ENCODE measurements at places on chromosomes 5 and 9. TPM values are rescaled to one million over a fixed set of nuclear protein-coding genes. Genes with fewer than 3 reads are reported as not detected.

BARHL1 gene
- total RNA-seq: not detected

GRCh38 chr5:756865-757345 lies 27.6 kb downstream of the ZDHHC11B start:
- H3K4me1 ChIP-seq: peaks cover 28% of the 10 kb centered on the region
- no peak for DNase-seq
- peaks cover 2% of the 10 kb centered on the region for H3K27me3 ChIP-seq
- H3K27ac ChIP-seq: peak overlapping the region; percentile 91
- no peak overlapping the region for H3K4me3 ChIP-seq
- no peaks in the 10 kb centered on the region for H3K36me3 ChIP-seq

GRCh38 chr5:7629561-7629960 lies 221.4 kb downstream of the CFAP90 start:
- no peak for DNase-seq
- no peak overlapping the region for H3K4me3 ChIP-seq
- no peaks in the 10 kb centered on the region for H3K27me3 ChIP-seq
- H3K27ac ChIP-seq: no peak overlapping the region

DNA sequence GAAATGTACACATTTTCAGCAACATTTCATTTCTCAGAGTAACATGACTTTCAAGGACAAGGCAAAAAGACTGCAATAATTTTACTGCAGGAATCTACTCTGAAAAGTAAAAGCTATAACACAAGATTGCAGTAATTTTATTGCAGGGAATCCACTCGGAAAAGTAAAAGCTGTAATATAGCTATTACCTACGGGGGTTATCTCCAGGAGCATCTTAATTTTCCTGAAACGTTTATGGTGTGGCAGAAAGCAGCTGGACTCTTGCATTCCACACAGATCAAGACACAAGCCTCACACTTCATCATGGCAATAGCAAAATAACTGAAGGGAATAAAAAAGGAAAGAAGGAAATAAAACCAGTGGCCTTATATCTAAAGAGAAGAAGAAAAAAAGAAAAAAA lies 171.2 kb downstream of the TSSK1B start:
- peaks cover 3% of the 10 kb centered on the region for H3K4me1 ChIP-seq
- no peak overlapping the region for H3K4me3 ChIP-seq

GPR150 gene
- total RNA-seq: not detected

BTNL9 gene
- total RNA-seq: not detected

- DNase-seq: no peak
- peaks cover 37% of the 10 kb centered on the region for H3K27me3 ChIP-seq
- no peak overlapping the region for H3K27ac ChIP-seq
- H3K4me3 ChIP-seq: no peak overlapping the region
- H3K4me1 ChIP-seq: no peaks in the 10 kb centered on the region
- no peaks in the 10 kb centered on the region for H3K36me3 ChIP-seq
Observed at GRCh38 chr5:176639981-176640380, 7.3 kb upstream of the TSPAN17 start.

DNA sequence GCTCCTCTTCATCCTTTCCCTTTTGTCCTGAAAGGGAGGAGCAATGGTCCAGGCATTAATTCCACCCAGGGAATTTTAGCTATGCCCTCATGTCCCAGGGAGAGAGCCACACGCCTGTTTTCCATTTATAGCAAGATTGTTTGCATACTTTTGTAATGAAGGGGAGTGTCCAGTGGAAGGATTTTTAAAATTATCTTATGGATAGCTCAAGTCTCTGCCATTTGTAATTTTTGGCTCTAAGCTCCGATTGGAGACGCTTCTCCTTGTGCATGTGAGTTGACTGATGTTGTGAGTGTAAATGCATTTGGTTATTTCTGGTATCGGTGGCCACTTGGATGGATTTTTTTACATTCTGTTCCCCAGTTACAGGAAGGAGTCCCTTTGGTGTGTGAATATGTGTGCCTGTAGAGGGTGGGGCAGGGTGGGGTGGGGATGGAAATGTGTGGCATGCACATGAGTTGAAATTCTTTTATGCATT lies 7.2 kb upstream of the RPL26L1 start:
- peaks cover 3% of the 10 kb centered on the region for H3K36me3 ChIP-seq
- H3K4me3 ChIP-seq: no peak overlapping the region
- H3K27ac ChIP-seq: no peak overlapping the region
- no peak for DNase-seq
- H3K4me1 ChIP-seq: no peaks in the 10 kb centered on the region

DNA sequence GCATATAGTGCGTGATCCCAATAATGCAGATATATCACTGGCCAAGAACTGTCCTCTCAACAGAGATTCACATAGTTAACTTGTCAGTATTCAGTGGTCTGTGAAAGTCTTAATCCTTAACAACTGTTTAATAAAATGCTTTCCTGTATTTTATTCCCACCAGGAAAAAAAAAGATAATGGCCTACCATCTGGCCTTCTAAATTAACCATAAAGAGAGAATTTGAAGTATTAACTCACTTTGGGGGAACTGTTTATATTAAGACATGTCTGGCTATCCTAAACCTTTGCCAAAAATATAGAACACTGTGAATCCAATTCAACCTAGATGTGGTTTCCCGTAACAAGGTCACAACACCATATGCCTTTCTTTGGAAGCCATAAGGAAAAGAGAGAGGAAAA lies 818 bp upstream of the FREM1 start:
- H3K36me3 ChIP-seq: no peaks in the 10 kb centered on the region
- no peak for DNase-seq
- peaks cover 26% of the 10 kb centered on the region for H3K4me1 ChIP-seq

- peaks cover 25% of the 10 kb centered on the region for H3K27me3 ChIP-seq
- DNase-seq: no peak
- no peak overlapping the region for H3K4me3 ChIP-seq
- H3K36me3 ChIP-seq: no peaks in the 10 kb centered on the region
Observed at GRCh38 chr9:124485201-124485600, 22.0 kb downstream of the NR5A1 start.

SFXN1 gene
- total RNA-seq: 103 TPM

DNA sequence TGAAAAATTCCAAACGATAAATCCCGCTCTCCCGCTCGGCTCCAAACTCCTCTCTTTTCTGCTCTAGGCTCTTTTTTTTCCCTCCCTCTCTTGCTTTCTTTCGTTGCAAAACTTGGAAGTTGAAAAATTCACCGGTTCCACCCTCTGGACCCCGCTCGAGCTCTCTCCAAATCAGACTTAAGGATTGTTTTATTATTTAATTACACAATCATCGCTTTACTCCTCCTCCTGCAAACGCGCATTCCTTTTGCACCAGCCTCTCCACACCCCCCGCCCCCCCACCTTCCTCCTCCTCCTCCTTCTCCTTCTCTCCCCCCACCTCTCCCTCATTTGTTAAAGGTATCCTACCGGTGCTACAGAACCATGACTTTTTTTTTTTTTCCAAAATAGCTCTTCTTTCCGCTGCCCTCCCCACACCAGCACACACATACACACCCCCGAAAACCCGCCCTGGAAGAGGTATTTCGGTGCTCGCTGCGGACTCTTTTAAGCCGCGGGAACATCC lies 535 bp upstream of the NFIB start:
- H3K36me3 ChIP-seq: no peaks in the 10 kb centered on the region
- peak overlapping the region; percentile 94 for H3K27ac ChIP-seq
- peak overlapping the region; percentile 93 for H3K4me3 ChIP-seq
- H3K4me1 ChIP-seq: peaks cover 36% of the 10 kb centered on the region
- no peak for DNase-seq

DNA sequence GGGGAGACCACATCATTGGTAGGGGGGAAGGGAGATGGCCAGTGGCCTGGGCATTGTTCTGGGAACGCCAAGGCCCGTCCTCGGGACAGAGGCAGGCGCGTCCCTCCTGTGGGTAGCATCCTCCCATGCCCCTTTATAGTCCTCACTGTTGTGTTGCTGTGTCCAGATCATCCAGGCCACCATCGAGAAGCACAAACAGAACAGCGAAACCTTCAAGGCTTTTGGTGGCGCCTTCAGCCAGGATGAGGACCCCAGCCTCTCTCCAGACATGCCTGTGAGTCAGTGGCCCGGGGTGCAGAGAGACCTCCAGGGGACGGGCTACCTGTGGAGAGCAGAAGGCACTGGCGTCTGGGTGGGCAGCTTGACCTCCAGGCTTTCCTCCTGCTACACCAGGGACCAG lies 38.4 kb upstream of the SUSD3 start:
- no peak overlapping the region for H3K4me3 ChIP-seq
- no peak for DNase-seq
- H3K27ac ChIP-seq: no peak overlapping the region
- no peaks in the 10 kb centered on the region for H3K36me3 ChIP-seq
- no peaks in the 10 kb centered on the region for H3K4me1 ChIP-seq

LURAP1L gene
- 0.27 TPM for total RNA-seq

ROR2 gene
- total RNA-seq: 12.4 TPM

- no peak overlapping the region for H3K27ac ChIP-seq
- no peaks in the 10 kb centered on the region for H3K36me3 ChIP-seq
- peaks cover 5% of the 10 kb centered on the region for H3K4me1 ChIP-seq
- no peak overlapping the region for H3K4me3 ChIP-seq
Observed at GRCh38 chr9:93309889-93310425, 126.0 kb downstream of the WNK2 start.

DNA sequence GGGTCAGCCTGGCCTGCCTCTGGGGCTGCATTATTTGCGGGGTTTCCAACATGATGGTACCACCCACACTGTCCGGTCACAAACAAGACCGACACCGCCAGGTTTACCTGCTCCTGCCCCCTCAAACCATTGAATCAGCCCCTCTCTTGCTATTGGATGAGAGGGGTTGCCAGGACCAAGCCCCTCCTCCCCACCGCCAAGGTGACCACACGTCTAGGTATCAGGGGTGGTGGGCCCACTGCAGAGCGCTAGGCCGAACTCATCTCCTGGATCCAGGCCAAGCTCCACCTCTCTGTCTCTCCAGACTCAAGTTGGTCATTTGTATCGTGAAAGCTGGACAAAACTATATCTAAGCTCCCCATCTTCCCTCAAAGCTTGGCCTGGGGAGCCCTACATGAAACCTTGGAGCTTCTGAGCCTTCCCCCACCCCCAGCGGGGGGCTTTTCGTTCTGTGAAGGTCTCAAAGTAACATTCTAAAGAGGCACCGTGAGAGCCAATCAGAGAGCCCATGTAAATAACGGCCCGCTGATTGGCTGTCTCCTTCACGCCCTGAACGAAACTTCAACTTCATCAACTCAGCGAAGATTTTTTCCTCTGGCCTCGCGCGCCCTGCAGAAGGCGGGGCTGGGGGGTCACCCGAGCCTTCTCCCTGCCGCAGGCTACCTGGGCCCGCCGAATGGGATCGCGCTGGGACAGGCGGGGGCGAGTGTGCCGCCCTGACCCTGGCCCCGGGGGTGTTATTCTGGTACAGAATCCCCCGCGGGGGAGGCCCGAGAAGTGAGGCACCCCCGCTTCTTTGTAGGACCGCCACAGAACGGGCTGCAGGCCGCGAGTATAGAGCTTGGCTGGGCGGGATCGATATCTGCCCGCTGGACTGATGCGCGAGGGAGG lies 49.6 kb upstream of the PSD2 start:
- peak overlapping the region; percentile 28 for H3K27ac ChIP-seq
- H3K27me3 ChIP-seq: peaks cover 40% of the 10 kb centered on the region
- DNase-seq: peak; percentile 69
- H3K36me3 ChIP-seq: no peaks in the 10 kb centered on the region
- H3K4me3 ChIP-seq: peak overlapping the region; percentile 85
